T follicular helper cell (primary cell): ENCODE measurements at places on chromosomes 1 and 21.

DNA sequence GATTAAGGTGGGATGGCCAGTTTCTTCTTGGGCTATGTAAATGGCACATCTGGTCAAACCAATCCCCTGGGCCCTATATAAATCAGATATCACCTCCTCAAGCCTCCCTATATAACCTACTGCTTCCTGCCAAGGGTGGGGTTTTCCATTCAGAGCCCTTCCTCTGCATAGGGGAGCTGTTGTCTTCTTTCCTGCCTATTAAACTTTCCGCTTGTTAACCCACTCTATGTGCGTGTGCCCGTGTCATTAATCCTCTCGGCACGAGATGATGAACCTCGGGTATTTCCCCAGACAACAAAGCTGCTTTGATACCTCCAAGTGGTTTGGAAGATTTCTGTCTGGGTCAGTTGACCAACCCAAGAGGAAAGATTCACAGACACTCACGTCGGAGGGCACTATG, 19.3 kb upstream of the SERTAD4 start:
- no peak for DNase-seq

DNA sequence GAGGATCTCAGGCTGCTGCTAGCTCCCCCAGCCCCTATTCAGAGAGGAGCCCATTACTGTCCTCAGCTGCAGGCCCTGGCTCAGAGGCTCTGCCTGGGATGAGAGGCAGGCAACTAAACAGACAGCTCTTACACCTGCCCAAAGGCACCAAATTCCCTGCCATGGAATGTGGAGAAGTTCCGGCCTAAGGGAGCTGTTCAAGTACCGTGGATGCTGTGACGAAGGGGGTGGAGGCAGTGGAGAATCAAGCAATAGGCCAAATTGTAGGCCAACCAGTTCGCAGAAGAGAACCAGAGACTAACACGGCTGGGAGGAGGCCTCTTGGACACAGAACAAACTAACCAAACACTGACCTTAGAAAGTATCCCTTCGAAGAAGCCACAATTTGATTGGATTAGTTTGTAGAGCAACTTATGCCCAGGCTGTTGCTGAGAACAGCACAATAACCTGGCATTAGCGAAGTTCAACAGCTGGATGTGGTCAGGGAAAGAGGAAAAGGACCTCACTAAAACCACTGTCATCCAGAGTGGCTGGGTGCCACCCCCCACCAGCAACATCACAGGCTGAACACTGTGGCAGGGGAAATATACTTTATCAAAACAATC, 3.6 kb downstream of the C1orf174 start:
- no peak for DNase-seq

DNA sequence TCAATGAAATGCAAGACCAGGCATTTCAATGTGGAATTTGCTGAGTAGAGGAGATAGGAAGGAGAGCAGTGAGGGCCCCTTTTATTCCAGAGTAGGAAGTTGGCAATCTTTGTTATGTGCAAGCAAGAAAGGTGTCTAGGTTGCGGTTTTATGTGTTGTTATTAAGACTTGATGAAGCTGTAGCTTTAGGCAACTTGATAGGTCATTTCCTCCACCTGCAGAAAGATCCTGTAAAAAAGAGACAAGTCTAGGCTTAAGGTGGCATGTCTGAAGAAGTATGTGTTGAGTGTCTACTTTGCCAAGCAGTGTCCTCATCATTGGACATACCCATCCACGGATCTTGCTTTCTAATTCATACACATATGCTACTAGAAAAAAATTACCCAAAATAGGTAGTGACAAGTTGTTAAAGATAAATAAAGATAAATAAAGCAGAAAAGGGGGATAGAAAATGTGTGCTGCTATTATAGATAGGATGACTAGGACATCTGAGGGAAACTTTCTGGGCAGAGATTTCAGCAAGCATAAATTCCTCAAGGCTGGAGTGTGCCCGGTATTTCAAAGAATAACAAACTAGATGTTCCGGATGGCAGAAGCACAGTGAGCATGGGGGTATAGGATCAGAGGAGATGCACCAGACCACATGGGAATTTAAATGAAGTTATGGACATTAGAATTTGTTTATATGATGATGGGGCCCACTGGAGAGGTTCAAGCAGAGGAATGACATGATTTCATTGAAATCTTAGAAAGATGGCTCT, 335.0 kb downstream of the TGFB2 start:
- no peak for DNase-seq

GRCh38 chr1:207316622-207317391, 4.7 kb upstream of the CD55 start:
- DNase-seq, result no peak

DNA sequence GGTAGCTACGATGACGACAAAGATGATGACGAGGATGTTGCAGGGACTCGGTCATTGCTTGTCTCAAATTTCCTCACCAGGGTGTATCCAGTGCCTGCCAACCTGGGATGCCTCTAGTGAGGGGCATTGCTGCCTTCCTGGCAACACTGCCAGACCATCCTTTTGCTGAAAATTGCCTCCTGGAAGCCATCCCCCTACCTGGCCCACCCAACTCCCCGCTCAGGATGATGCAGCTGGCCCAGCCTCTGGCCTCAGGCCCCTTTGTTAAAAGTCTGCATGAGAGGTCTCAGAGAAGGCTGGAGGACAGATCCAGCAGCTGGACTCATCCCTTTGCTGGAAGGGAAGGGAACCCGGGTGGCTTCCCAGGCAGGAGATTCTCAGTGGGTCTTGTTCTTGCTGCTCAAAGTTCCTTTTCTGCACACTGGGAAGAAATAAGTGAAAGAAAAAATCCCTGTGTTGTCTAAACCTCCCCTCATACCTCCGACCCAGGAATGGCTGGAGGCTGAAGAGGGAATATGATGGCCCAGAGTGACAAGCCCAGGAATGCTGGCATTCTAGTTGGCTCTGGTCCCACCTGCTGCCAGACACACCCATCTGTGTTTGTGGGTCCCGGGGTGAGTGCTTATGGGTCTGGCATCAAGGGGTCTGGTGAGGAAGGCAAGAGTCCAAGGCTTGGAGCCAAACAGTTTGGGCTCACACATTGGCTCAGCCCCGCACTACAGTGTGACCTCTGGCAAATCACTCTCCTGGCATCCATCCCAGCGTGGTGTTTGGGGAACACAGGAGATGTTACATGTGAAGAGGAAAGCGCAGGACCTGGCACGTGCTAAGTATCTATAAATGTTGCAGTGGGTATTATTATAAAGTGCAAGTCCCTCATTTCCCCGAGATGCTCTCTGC, 6.7 kb upstream of the FNDC5 start:
- DNase-seq, result no peak

GRCh38 chr1:208153386-208153785, 90.8 kb downstream of the PLXNA2 start:
- no peak for DNase-seq

GRCh38 chr1:234164098-234164709, 209.1 kb upstream of the COA6 start:
- no peak for DNase-seq

- no peak for DNase-seq
Observed at GRCh38 chr1:96845464-96845863, 123.9 kb downstream of the PTBP2 start.

GRCh38 chr1:18409609-18410237, 71.0 kb upstream of the KLHDC7A start:
- DNase-seq, result no peak

- DNase-seq, result no peak
Observed at GRCh38 chr1:241611736-241612135, 28.4 kb downstream of the CHML start.

DNA sequence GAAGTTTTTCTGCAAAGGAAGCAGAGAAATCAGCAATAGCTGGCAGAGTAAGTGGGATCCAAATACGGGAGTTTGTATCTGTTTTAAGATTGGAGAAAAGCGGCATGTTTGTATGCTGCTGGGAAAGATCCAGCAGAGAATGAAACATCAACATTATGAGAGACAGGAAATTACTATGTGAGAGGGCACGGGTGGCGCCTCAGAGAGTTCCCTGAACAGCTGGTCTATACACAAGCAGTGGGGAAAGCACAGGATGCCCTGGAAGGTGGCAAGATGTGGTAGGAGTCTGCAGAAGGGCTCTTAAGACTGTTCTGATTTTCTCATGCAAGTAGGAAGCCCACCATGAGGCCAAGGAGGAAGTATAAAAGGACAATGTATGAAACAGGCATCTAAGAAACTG, 130.4 kb downstream of the RERE start:
- DNase-seq, result no peak

DNA sequence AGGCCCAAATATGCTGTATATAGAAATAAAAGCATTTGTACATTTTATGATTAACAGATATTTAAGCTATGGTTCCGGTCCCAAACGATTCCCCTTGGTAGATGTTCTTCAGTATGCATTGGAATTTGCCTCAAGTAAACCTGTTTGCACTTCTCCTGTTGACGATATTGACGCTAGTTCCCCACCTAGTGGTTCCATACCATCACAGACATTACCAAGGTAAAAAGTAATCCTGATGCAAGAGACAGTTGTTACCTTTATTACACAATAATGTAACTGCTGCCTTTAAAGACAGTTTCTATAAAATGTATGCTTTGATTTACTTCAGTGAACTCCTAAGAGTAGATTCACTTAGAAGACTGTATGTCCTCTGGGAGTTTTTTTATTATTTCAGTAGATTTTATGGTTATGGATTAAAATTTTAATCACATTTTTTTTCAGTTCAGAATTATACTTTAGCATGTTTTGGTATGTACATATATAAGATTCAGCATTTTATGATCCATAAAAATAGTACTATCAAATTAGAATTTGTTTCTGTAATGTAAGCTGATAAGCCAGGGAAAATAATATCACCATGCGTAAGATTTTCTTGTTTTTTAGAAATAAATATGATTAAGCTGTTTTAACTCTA, 96.5 kb downstream of the USP25 start:
- DNase-seq, result peak; percentile 3

- DNase-seq, result no peak
Observed at GRCh38 chr1:231663211-231663792, 36.7 kb downstream of the DISC1 start.

DNA sequence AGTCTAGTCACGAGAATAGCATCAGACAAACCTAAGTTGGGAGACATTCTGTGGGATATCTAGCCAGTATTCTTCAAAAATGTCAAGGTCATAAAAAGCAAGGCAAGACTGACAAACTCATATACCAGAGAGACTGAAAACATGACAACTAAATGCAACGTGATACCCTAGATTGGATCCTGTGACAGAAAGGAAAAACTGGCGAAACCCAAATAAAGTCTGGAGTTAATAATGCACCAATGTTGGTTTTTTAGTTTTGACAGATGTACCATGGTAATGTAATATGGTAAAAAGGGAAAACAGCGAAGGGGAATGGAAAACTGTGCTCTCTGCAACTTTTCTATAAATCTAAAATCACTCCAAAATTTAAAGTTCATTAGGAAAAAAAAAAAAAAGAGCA, 64.5 kb downstream of the EPS15 start:
- no peak for DNase-seq

- DNase-seq, result peak; percentile 44
Observed at GRCh38 chr1:111406321-111406768, 21.2 kb downstream of the OVGP1 start.

- no peak for DNase-seq
Observed at GRCh38 chr1:76989976-76990375, 122.7 kb downstream of the ST6GALNAC5 start.

GRCh38 chr21:44836666-44837471, 19.0 kb upstream of the SUMO3 start:
- DNase-seq, result no peak

DNA sequence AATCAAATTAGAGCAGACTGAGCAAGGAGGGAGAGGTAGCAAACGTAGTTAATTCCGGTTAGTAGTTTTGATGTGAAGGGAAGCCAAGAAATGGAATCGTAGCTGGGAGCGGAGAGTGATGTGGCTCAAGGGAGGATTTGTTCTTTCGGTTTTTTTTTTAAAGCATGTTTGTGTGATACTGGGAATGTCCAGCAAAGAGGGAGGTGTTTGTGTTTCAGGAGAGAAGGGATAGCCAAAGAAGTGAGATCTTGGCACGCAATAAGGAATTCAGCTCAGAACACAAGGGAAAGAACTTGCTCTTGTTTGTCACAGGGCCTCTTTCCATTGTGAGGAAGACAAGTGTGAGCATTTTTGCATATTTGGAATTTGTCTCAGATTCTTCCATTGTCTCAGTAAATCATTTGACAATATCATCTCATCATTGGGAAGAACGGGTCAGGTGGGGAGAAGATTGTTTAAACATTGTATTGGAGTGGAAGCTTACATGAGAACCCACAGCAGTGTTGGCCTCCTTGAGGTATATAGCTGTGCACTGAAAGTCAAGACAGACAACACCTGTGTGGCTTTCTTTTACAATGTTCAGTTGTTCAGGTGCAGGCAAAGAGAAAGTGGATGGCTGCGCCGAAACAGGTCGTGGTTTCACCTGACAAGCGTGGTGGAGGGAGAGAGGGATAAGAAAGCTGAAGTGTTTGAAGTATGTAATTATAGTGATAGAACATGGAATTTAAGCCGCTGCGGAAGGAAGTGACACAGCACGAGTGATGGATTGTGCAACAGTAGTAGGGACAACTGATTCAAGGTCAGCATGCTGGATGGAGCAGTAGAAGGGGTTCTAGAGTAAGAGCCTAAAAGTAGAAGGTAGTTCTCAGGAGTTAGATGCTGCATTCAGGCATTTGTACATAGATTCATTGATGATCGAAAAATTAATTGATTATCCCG, 25.4 kb downstream of the FMN2 start:
- no peak for DNase-seq

- DNase-seq, result no peak
Observed at GRCh38 chr21:28754127-28754611, 238.5 kb downstream of the LTN1 start.

DNA sequence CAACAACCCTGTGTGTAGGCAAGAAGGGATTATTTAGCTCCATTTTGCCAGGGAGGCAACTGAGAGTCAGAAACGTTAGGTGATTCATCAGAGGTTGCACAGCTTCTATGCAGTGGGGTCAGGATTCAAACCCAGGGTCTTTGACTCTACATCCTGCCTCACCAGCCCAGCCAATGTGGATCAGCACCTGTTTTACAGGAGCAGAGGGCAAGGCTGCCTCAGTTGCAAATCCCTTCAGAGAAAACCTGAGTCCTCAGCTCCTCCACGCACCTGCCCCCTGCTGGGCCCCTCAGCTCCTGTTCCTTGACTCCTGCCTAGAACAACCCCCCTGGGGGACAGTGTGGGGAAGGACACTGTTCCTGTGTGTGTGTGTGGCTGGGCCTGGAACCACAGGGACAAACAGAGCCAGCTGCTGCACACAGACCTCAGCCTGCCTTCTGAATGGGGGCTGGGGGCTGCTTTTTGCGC, 61.6 kb downstream of the LRRN2 start:
- no peak for DNase-seq
